ENCODE measurements at places on chromosomes 7 and 10.

- no peak for DNase-seq
Observed at GRCh38 chr7:36475381-36475780, 85.7 kb downstream of the ANLN start.

GRCh38 chr7:110564246-110564645 is 526.7 kb upstream of the LRRN3 start:
- DNase-seq: no peak

- no peak for DNase-seq
Observed at GRCh38 chr10:132642732-132643008, 105.1 kb downstream of the INPP5A start.

- DNase-seq: no peak
Observed at GRCh38 chr10:42755028-42755451, 27.6 kb upstream of the BMS1 start.

GRCh38 chr7:128178611-128179010 is 62.5 kb upstream of the LEP start:
- no peak for DNase-seq

GRCh38 chr7:90816511-90817142 is 220.5 kb downstream of the CDK14 start:
- DNase-seq: no peak

DNA sequence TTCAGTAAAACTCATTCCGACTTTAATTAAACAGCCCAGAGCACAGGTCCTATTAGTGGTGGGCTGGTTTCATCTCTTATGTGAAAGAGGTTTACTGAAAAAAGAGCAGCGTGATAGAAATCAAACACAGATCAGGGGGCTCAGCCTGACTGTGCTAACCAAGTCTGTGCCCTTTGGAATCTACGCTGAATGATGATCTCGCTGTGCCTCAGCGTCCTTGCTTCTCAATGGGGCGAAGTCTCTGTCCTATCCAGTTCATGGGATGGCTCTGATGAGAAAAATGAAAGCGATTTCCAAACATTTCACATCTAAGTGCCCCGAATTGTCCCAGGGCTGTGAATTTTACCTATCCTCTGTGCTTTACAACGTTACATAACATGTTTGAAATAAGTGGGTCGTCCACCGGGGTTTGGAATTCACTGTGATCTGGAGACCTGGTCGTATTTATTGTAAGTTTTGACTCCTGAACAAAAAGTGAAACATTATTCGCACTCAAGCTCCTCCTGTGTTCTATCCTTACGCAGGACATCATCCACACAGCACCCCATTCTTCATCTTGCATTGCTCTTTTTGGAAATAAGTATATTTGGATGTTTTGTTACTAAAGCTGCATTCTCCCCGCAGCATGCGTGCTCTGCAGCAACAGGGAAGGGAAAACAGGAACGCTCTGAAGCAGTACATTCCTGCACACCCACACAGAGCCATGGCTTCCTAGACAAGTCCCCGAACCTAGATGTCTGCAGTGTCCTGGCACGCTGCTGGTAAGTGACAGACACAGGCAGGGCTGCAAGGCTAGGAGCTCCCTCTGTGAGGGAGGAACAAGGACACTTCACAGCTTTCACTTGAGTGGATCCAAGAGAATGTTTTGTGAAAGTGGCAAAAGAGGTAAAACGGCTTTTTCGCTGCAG is 83.5 kb downstream of the SLC37A3 start:
- no peak for DNase-seq

GRCh38 chr7:17661982-17662585 is 278.2 kb downstream of the SNX13 start:
- no peak for DNase-seq

Data from CD4-positive, alpha-beta T cell treated with Interleukin-6 for 4 hours (primary cell).